ENCODE measurements at places on chromosomes 13 and 19. TPM values are rescaled to one million over a fixed set of nuclear protein-coding genes. Genes with fewer than 3 reads are reported as not detected.
A peak's percentile ranks its signal among the peaks of the same experiment; 100 is the strongest.

Gene KLK2
- 0.75 TPM for total RNA-seq

Gene SHC2
- not detected for total RNA-seq

Gene APOC4
- not detected for total RNA-seq

Gene VMAC
- 3.2 TPM for total RNA-seq

Gene MLLT1
- 74.3 TPM for total RNA-seq

Gene RAB20
- total RNA-seq, result 2.8 TPM

Gene CYP2A6
- total RNA-seq, result not detected

- no peak for DNase-seq
- no peaks in the 10 kb centered on the region for H3K4me1 ChIP-seq
- no peak overlapping the region for H3K4me3 ChIP-seq
- no peak overlapping the region for H3K27ac ChIP-seq
These were observed 107.4 kb downstream of the DNAJC3 start for GRCh38 chr13:95784161-95784899.

- peaks cover 23% of the 10 kb centered on the region for H3K4me1 ChIP-seq
- peaks cover 41% of the 10 kb centered on the region for H3K36me3 ChIP-seq
- no peaks in the 10 kb centered on the region for H3K27me3 ChIP-seq
These were observed 1.0 kb downstream of the ZNF253 start for GRCh38 chr19:19866611-19867248.

- H3K27me3 ChIP-seq, result no peaks in the 10 kb centered on the region
- H3K4me1 ChIP-seq, result no peaks in the 10 kb centered on the region
- no peak for DNase-seq
- no peak overlapping the region for H3K4me3 ChIP-seq
These were observed 605.8 kb downstream of the PCDH9 start for GRCh38 chr13:66624302-66624701.

DNA sequence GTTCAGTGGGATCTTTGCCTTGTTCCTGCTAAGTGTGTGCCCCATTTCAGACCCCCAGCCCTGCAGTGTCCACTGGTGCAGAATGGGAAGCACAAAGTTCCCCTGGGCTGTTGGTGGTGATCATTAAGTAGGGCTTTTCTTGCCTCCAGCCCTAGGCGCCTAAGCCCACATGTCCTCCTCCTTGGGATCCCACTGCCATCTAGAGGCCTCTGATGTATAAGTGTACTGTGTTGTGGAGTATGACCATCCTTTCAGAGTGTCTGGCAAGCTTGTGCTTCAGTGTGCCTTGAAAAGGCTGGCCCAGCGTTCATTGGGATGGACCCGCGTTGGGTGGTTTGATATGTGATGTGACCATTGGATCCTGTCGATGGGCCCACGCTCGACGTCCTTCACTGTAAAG is 71.2 kb downstream of the WASF3 start:
- no peaks in the 10 kb centered on the region for H3K36me3 ChIP-seq
- no peak overlapping the region for H3K4me3 ChIP-seq
- no peak overlapping the region for H3K27ac ChIP-seq
- H3K27me3 ChIP-seq, result no peaks in the 10 kb centered on the region
- DNase-seq, result no peak
- no peaks in the 10 kb centered on the region for H3K4me1 ChIP-seq

DNA sequence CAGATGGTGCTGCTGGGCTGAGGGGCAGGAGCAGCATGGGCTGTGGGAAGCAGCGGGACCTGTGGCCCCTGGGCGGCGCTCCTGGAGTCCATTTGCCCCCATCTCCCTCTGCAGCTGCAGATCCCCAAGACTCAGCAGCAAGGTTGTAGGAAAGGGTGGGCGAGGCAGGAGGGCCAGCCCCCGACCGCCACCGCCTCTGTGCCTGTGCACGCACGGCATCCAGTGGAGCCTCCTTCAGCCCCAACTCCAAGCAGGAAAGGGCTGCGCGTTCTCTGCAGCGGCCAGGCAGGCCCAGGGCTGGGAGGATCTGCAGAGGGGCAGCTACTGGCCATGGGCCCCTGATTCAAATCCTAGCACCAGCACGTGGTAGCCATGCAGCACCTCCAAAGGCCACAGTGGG is 20.8 kb downstream of the DPF1 start:
- no peaks in the 10 kb centered on the region for H3K4me1 ChIP-seq
- H3K27me3 ChIP-seq, result peaks cover under 1% of the 10 kb centered on the region
- no peak overlapping the region for H3K4me3 ChIP-seq

GRCh38 chr19:6198896-6199239 is 63.4 kb downstream of the ACSBG2 start:
- no peak for DNase-seq
- H3K4me3 ChIP-seq, result peak overlapping the region; percentile 100
- peaks cover 10% of the 10 kb centered on the region for H3K27me3 ChIP-seq
- H3K36me3 ChIP-seq, result peaks cover 17% of the 10 kb centered on the region

GRCh38 chr13:113589251-113589960 is 4.9 kb downstream of the TFDP1 start:
- peaks cover 52% of the 10 kb centered on the region for H3K36me3 ChIP-seq
- no peak overlapping the region for H3K4me3 ChIP-seq
- no peak overlapping the region for H3K27ac ChIP-seq

DNA sequence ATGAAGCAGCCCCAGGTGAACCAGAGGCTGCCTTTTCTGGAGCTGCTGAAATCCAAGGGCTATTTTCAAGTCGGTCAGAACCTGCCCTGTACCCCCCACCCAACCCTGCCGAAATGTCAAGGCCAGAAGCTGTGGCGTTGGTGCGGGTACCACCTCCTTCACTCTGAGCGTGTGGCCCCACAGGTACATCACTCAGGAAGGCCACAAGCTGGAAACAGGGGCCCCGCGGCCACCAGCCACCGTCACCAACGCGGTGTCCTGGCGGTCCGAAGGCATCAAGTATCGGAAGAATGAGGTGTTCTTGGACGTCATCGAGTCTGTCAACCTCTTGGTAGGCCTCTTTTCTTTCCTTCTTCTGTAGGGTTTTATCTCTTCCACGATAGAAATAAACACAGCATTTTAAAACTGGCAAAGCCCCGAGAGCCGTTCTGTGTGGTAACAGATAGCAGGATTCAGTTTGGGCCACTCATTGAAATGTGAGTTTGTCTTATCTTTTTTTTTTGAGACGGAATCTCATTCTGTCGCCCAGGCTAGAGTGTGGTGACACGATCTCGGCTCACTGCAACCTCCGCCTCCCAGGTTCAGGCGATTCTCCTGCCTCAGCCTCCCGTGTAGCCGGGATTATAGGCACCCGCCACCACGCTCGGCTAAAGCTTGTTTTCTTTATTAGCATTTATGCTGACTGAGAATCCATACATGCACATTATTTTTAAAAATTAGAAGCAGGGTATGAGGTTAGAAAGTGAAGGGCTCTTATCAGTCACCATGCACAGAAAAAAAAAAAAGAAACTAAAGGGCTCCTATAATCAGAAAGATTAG is 11.3 kb downstream of the AP1M1 start:
- no peak for DNase-seq
- no peak overlapping the region for H3K27ac ChIP-seq
- H3K4me1 ChIP-seq, result peaks cover 31% of the 10 kb centered on the region
- H3K27me3 ChIP-seq, result no peaks in the 10 kb centered on the region
- H3K4me3 ChIP-seq, result no peak overlapping the region

DNA sequence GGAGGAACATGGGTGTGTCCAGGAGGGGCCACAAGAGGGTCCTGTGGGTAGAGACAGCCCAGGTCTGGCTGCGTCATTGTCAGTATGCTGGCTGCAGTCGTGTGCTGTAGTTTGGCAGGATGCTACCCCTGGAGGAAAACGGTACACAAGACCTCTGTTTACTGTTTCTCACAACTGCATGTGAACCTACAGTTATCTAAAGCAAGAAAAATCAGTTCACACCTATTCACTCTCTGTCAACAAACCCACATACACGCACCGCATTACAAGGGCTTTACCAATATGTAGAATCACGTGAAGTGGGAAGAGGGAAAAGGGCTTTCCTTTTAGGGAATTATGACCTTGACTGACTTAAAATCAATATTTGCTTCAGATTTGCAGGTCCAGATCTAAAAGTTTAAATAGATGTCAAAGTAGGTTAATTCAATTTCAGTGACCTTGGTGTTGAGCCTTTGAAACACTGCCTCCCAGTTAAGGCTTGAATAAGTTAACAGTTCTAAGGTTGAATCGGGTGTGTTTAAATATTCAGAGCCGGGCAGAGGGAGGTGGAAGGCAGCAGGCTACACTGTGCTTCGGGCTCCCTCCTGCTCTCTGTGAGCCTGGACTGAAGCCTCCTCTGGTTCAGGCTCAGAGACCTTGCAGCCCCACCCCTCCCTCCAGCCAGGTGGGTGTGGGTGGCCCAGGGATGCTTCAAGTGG is 17.2 kb upstream of the MCF2L start:
- no peaks in the 10 kb centered on the region for H3K36me3 ChIP-seq
- no peak overlapping the region for H3K27ac ChIP-seq
- no peak overlapping the region for H3K4me3 ChIP-seq
- H3K4me1 ChIP-seq, result no peaks in the 10 kb centered on the region
- DNase-seq, result no peak

DNA sequence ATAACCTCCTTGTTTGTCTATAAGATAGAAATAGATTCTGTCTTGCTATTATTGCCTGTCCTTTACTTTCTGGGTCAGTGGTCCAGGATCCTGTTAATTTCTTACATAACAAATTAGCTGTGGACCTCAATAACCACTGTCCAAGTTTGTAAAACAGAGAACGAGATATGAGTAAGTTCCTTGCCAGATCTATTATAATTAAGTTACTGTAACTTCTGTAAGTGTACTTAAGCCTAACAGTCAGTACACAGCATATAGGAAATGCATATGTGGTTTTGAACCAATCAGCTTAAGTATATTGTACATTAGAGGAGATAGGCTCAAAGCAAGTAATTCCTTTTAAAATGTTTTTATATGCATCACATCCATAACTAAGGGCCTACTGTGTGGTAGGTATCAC is 34.9 kb downstream of the HTR2A start:
- no peaks in the 10 kb centered on the region for H3K27me3 ChIP-seq
- H3K4me3 ChIP-seq, result no peak overlapping the region
- no peak for DNase-seq
- H3K4me1 ChIP-seq, result no peaks in the 10 kb centered on the region
- no peak overlapping the region for H3K27ac ChIP-seq
